Hematopoietic multipotent progenitor cell treated with erythropoietin and hydrocortisone succinate and interleukin-3 and kit ligand, for 17 days (in vitro differentiated cells): ENCODE measurements at places on chromosomes 2 and 18.

DNA sequence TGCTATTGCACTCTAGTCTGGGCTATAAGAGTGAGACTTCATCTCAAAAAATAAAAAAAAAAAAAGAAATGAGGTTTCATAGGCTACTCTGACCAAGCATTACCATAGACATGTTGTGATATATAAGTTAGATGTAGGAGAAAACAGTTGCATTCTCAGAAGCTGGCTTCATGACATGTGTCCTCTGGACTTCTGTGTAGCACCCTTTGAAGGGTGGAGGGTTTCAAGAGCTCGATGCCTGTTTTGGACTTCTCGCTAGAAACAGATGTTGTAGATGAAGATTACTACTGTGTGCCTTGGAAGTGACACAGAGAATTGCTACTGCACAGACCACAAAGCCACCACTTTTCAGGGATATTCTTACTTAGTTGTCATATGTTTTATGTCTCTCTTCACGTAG, 91.0 kb downstream of the TMEM247 start:
- no peak for DNase-seq

DNA sequence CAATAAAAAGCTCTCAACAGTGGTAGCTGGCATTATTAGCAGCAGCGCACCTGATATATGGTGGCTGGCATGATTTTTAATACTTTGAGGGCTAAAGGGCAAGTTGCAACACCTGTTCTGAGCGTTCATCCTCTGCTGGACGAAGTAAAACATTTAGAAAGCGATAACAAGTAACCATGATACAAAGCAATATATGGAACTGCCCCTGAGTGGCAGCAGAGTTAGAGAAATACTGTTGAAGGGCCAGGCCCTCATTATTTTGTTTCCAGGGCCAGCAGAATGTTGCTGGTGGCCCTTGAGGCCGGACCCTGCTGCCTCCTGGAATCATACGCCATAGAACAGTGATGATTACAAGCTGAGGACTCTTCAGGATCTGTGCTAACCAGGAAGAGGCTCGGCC, 47.8 kb downstream of the ARHGEF4 start:
- no peak for DNase-seq

DNA sequence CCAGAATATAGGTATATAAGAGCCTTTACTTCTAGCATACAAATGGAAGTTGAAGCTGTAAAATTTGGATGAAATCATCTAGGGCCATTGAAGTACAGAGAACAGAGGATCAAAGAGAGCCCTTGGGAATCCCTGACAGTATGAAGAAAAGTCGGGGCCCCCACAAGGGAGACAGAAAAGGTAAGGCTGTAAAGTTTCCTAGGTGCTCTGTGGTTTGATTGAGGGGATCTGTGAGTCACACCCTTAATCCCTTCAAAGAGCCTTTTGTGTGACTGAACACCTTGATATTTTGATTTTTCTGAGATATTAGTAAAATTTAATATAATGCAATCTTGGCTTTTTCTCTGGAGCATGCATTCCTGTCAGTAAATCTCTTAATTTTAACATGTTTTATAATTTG, 961.7 kb upstream of the TMEFF2 start:
- no peak for DNase-seq

- no peak for DNase-seq
Observed at GRCh38 chr18:2920027-2920426, 73.2 kb downstream of the EMILIN2 start.

DNA sequence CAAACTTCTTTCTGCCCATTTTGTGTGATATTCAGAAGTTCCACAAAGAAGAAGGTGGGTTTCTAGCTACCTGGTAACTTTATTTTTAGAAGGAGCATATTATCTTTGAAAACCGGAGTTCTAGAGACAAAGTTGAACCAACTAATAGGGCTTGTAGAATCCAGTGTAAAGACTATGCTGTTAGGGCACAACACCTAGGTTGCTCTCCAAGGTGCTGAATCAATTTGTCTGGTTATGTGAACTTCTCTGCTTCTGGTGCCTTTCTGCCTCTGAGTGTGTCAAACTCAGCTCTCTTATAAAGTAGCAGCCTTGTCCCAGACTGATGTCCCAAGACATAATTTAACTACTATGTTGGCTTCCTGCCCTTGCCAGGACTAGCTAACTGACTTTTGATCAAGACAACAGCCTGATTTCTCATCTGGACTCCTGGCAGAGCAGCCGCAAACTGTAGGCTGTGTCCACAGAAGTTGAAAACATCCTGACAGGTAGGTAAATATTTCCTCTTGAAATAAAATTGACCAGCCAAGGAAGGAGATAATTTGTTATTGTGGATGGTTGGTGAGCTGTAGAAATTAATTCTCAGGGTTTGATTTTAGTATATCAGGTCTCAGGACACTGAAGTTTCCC, 119.4 kb downstream of the CYRIA start:
- DNase-seq: no peak

GRCh38 chr18:11752116-11752911, 63.2 kb downstream of the GNAL start:
- no peak for DNase-seq

- DNase-seq: no peak
Observed at GRCh38 chr2:46410273-46411244, 68.8 kb upstream of the TMEM247 start.

DNA sequence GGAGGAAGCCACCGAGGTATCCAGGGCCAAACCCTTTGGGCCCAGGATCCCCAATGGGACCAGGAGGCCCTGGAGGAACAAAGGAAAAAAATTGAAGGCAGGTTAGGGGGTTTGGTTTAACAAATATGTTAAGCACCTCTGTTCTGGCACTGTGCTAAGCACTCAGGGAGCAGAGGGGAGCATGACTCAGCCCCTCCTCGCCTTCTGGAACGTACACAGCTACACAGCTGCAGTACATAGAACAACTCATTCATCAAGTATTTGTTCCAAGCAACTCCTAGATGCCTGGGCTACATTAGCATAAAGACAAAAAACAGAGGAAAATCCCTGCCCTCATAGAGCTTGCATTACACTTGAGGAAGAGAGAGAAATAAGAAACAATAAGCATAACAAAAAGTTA, 153.6 kb downstream of the COL4A4 start:
- no peak for DNase-seq

- DNase-seq: no peak
Observed at GRCh38 chr2:29881089-29881730, 40.2 kb downstream of the ALK start.

- no peak for DNase-seq
Observed at GRCh38 chr18:22052405-22053105, 116.8 kb upstream of the GATA6 start.

GRCh38 chr2:188622601-188623260, 331.1 kb downstream of the GULP1 start:
- DNase-seq: no peak

GRCh38 chr2:132902626-132903025, 232.6 kb upstream of the LYPD1 start:
- DNase-seq: no peak

GRCh38 chr18:10419420-10420103, 34.9 kb upstream of the APCDD1 start:
- no peak for DNase-seq

DNA sequence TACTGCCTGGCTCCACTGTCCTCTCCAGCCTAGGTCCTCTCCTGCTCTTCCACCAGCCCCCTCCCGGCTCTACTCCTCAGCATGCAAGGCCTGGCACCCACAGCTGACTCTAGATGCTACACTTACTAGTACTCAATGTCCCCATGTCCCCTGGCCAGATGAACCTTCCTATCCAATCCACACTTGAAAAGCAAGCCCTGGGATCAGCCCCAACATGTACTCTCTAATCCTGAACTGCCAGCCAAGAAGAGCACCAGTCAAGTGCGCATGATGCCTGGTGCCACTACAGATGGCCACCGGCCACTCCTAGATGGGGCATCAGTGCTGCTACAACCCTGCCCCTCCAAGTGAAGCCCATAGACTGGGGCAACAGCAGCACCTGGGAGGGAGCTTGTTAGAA, 168.2 kb downstream of the STK39 start:
- no peak for DNase-seq

- DNase-seq: no peak
Observed at GRCh38 chr2:172288603-172289002, 138.8 kb upstream of the ITGA6 start.

DNA sequence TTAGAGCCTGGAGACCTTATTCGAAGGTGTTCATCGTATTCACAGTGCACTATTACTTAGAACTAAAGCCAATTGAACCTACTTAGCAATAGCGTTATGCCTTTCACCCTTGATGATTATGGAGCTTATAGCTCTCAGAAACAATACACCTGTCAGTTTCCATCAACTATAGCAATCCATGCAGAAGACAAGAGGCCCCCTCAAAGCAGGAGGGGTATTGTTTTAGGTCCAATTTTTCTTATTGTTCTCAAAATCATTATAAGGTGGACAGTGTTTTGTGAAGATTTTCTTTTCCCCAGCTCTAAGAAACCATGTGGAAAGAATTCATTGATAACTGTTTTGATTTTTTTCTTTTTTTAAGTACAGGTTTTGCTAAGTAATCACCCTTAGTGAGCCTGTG, 135.5 kb downstream of the MEIS1 start:
- DNase-seq: no peak

DNA sequence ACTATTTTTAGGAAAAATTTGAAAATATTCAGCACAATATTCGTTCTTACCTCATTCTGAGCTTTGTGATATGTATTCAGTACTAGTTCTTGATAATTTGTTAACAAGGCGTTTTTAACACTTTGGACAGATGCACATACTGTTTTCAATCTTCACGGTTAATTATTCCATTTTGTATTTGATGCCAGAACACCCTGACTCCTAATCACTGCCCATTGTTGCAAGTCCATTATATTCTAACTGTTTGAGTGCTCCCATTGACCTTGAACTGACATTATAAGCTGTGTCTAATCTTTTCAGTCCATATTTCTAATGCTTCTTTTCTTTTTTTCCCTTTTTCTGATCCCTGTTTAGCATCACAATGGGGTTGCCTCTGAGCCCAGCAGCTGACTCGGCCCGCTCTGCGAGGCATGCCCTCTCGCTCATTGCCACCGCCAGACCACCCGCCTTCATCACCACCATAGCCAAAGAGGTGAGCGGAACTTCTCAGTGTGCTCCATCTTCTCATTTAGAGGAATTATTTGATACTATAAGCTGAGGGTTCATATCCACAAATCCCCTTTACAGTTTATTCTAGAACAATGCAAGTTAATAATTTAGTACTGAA, 211.3 kb upstream of the BOD1L2 start:
- no peak for DNase-seq

DNA sequence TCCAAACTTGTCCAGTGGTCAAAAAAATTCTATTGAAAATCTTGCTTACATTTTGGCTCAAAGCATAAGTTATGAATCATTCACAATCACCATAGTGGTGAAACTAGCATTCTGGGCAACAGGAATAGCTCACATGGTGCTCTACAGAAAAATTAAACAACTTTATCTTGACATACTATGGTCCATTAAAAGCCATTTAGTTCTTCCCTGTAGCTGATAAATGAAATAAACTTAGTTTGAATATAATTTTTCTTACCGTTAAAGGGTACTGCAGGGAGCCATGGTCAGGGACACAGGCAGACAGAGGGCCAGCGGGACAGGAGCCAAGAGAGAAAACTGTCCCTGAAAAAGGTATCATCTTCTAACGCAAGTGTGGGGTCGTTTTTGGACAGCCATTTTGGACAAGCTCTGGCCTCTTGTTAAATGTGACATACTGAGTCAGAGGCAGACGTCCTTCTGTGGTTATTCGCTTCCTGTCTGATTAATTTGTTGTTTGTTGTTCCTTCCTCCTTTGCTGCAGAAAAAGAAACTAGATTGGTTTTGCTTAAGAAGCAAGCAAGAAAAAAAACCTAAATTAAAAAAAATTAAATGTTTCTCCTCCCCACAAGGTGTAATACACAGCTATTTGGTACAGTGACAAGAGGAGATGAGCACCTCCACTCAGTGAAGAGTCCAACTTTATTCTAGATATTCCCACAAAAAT, at the start of gene WIPF1:
Gene WIPF1 (minus strand): TSS at position 460 of the 703 bp plus-strand sequence. CDS start 12,231 bp downstream, outside the sequence.
- DNase-seq: no peak

- DNase-seq: no peak
Observed at GRCh38 chr2:105734762-105735538, 9.8 kb upstream of the NCK2 start.

- DNase-seq: no peak
Observed at GRCh38 chr2:200702044-200702443, 109.7 kb upstream of the BZW1 start.

DNA sequence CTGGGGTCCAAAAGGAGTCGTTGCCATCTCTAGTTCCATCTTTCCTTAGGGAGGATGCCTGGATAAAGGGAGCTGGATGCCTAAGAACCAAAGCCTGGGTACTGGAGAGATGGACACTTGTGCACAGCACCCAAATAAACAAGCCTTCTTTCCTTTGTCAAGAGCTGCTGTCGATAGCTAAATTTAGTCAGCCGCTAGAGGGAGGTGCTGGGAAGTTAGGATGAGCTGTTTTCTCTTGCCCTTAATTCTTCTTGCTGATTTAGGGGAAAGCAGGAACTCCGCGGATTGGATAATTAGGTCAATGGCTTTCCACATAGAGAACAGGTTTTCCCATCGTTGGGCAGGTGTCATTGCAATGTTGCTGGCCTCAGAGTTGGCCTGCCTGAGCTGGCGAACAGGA, 30.9 kb upstream of the SERPINB12 start:
- no peak for DNase-seq

GRCh38 chr2:43276962-43277391, 50.6 kb upstream of the ZFP36L2 start:
- DNase-seq: no peak

- DNase-seq: no peak
Observed at GRCh38 chr2:61158356-61158955, 3.5 kb upstream of the C2orf74 start.

- DNase-seq: no peak
Observed at GRCh38 chr2:232398293-232399034, 8.2 kb upstream of the ALPG start.

DNA sequence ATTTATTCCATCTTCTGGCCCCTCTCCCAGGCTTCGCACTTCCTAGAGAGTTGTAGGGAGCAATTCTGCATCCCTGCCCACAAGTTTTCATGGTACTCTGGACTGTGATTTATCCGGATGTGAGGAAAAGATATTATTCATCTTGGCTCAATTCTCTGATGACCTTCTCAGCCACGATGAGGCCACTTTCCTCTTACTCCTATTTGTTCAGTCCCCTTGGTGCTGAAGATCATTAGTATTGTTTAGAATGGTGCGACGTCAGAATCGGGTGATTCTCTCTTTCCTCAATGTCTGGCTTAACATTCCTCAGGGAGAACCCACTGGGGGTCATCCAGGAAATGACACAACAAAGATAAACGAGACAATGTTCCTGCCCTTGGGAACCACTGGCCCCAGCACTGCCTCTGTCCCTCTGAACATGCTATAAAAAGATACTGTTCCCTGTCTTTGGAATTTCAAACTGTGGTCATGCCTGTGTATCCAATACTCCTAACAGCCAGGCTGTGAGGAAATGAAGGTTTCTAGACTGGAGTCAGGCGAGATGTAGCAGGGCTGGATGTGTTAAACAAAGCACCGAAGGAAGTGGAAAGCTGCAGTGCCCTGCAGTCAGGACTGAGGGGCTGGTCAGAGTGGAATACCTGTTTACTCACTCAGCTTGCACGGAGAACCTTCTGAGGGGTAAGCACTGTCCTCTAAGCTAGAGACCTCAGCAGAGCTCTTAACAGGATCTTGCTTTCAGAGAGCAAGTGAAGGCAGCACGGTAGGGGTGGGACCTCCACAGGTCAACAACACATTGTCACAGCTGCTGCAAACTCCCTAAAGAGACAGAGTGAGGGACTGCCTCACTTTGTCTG, 12.9 kb upstream of the GLI2 start:
- DNase-seq: no peak

- DNase-seq: no peak
Observed at GRCh38 chr2:235726554-235726953, 232.7 kb downstream of the AGAP1 start.

GRCh38 chr2:237354892-237355291, 59.1 kb downstream of the COL6A3 start:
- no peak for DNase-seq
